HCT116 (cell line): ENCODE measurements at places on chromosomes 2 and 18.

GRCh38 chr18:55778788-55779690, 191.0 kb upstream of the TCF4 start:
- DNase-seq = no peak

DNA sequence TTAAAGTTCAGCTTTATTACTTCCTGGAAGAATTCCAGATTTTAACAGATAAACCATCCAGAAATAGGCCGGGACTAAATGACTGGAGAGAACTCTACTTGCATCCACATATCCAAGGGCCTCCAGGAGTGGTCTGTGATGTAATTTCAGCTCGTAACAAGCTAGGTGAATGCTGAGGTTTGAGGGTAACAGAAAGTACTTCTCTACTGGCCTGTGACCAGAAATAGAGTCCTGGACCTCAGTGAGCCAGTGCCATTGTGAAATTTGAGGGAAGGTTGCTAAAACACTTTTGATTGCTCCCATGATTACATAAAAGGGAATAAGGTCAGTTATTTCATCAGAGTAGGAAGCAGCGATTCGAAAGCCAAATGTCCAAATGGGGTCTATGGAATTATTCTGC, 158.1 kb downstream of the DOCK10 start:
- no peak for DNase-seq

DNA sequence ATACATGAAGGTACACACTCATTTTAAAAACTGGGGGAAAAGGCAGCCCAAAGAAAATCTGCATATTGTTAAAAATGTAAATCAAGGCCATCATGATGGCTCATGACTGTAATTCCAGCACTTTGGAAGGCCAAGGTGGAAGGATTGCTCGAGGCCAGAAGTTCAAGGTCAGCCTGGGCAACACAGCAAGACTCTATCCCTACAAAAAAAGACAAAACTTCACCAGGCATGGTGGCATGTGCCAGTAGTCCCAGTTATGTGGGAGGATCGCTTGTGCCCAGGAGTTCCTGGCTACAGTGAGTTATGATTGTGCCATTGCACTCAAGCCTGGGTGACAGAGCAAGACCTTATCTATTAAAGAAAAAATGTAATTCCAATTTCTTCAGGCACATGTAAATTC, 34.6 kb upstream of the TMEM247 start:
- no peak for DNase-seq

DNA sequence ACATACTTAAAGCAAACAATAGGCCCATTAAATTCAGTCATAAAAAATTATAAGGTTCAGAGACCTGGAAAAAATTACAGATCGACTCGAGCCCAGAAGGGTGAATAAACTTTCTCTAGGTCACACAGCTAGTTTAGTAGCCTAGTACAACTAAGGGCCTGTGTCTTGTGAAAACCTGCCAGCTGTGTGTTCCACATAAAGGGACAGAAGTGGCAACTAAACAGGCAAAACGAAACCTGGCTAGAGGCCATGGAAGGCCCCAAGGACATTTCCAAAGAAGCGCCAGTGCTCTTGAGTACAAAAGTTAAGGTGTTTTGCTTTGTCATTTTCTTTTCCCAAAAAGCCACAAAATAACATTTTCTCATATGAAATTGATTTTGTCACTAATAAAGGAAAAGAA, 164.9 kb downstream of the L3MBTL4 start:
- no peak for DNase-seq

DNA sequence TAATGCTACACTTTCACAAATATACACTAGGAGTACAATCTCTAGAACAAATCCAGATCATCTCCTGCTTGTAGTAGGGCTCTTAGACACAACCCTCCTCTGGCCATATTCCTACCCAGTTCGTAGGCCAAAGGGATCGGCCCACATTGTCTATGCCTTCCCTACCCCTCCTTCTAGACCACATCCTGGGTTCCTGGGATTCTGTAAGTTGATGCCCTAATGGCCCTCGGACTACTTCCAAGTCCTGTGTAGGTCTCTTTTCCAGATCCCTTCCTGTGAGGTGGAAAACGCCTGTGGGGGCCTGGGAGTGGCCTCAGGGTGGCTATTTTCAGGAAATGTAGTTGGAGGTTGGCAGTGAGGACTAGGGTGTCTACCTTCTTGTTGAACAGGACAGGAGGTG, 289.7 kb downstream of the ZNF385B start:
- no peak for DNase-seq

- no peak for DNase-seq
Measured at GRCh38 chr2:231030725-231031124, 6.6 kb upstream of the C2orf72 start.

- DNase-seq = no peak
Measured at GRCh38 chr2:70826696-70827350, 6.4 kb upstream of the CLEC4F start.

GRCh38 chr2:208235860-208236259, 19.0 kb downstream of the IDH1 start:
- DNase-seq = no peak

- DNase-seq = no peak
Measured at GRCh38 chr18:75261430-75262223, 51.0 kb downstream of the TSHZ1 start.

GRCh38 chr2:64652231-64653108, 1.2 kb downstream of the SERTAD2 start:
- no peak for DNase-seq

DNA sequence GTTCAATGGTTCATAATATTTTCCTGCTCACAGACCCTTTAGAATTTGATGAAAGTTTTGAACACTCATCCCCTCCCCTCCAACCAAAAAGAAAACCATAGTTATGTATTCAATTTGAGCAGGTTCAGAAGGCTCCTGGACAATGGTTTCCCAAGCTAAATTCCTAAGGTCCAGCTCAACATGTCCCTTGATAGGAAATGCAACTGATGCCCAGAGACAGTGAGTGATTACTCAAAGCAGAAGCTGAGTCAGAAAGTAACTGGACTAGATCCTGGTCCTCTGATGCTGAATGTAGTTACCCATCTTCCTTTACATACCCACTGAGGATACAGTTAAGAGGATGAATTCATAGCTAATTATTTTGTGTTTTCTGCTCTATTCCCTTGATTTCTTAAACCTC, 218.9 kb upstream of the NCKAP5 start:
- DNase-seq = no peak

- DNase-seq = no peak
Measured at GRCh38 chr18:46369323-46369722, 265.1 kb downstream of the HAUS1 start.

DNA sequence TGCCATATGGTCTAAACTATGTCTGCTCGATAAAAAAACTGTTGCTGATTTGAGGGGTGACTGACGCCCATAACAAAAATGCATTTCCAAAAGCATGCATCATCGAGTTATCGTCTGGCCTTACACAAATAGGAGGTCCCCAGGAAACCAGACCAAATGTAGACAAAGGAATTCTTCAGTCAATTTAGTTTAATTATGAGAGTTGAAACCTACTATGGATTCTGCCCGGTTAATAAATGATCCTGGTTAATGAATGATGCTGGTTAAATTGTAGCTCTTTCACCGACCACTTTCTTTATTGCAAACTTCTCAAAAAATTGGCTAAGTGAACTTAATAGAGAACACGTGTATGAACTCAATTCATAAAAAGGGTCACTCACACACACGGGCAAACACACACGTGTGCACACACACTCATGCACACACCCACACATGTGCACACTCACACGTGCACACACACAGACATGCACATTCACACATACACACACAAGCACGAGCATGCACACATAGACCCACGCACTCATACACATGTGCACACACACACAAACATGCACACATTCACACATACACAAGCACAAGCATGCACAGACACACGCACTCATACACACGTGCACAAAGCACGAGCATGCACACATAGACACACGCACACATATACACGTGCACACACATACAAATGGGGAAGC, 59.0 kb upstream of the SALL3 start:
- no peak for DNase-seq
